ENCODE measurements at places on chromosomes 12 and 14.

DNA sequence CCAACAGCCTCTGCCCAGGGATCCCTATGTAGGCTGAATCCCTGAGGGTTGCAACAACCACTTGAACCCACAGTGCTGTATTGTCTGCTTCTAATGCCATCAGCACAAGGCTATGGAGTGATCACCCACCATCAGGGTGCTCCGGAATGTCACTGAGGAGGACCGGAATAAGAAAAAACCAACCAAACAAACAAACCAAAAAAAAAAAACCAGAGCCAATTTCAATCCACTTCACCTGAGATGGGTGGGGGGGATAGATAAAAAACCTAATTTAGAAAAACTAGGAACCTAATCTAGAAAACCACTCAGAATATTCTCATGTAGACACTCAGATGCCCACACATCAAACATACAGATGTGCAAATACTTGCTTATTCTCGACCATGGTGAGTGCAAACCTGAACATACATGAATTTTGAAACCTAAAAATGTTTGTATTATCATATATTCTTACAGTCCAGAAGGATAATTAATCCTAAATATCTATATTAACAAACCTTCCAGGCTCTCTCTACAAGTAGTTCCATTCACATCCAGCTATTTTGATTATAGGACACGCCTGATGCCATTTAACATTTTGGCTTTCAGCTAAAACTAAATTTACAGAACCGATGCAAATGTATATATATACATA lies 3.7 kb downstream of the TBX5 start:
- DNase-seq = no peak

GRCh38 chr12:90120627-90121026 lies 412.0 kb upstream of the ATP2B1 start:
- DNase-seq = no peak

- no peak for DNase-seq
Observed at GRCh38 chr12:95326445-95326844, 108.8 kb downstream of the VEZT start.

DNA sequence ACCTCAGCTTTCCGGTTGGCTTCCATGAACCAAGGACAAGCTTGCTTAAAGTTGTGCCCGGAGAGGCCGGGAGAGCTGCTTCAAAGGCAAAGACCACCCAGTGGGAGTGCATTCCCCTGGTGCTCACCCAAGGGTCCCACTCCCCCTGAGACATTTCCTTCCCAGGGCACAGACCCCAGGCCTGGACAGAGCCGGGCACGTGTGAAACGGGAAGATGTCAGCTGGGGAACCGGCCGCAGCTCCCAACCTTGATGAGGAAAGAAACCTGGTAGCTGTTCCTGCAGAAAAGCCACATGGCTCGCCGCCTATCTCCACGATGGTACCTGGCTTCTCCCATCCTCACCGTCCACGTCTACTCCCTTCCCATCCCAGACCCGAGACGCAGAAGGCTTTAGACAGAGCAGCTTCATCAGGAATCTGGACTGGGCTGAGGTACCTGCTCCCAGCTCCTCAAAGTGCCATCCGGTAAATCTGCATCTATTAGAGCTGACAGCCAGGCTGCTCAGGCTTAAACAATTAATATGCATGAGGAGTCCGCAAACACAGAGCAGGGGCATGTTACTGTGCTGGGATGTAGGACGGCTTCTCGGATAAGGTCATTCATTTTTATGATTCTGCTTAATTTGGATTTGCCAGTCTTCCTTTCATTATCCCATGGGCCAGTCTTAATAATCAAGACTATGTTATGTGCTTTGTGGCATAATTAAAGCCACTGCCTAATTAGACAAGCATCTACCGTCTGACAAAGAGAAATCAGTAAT lies 53.1 kb downstream of the GALNT9 start:
- no peak for DNase-seq

DNA sequence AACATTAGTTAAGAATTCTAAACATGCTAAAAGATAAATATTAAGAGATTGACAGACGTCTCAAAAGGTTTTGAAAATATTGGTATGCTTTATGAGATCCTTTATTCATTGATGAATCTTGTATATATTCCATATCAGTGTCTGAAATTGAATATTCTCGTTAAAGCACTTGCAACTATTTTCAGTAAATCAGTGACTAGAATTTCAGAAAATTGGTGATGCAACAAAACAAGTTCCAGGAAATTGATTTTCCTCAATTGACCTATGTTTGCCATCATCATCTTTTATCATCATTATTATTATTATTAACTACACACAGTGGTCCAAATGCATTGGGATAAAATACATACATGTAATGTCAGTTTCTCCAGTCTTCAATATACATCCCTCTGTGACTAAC lies 453.6 kb downstream of the CCER1 start:
- no peak for DNase-seq

- no peak for DNase-seq
Observed at GRCh38 chr14:60188115-60188514, 22.9 kb upstream of the DHRS7 start.

DNA sequence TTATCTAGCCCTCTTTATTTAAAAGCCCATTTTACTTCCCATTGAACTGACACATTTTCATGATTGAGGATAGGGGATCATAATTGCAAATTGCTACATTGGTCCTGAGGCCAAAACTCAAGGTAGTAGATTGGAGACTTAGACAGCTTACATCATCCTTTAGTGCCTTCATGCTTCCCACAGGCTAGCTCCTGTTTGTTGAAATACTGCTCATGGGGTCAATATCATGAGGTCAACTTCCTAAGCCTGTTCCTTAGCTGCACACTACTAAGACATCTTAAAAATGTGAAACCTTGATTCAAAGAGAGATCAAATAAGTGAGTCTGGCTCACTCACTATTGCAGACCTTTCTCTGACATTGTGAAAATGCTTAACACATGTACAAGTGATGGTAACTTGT lies 113.0 kb downstream of the TBC1D30 start:
- DNase-seq = no peak

DNA sequence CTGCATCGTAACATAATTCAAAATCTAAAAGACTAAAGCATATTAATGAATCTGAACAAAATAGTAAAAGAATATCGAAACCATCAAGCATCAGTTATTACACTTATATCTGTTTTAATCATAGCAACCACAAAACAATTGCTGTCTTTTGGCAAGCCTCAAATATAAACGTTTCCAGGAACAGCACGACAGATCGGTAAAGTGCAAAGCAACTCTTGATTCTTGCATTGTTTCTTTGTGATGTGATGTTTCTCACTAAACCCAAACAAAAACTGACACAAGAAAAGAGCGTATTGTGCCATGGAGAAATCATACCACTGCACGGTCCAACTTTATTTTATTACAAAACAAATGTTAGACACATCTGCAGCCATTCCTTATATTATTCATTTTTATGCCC lies 9.2 kb upstream of the MYF6 start:
- no peak for DNase-seq

GRCh38 chr12:40202095-40203059 lies 22.4 kb upstream of the LRRK2 start:
- DNase-seq = no peak

GRCh38 chr14:79699206-79699605 lies 512.1 kb downstream of the DIO2 start:
- no peak for DNase-seq

DNA sequence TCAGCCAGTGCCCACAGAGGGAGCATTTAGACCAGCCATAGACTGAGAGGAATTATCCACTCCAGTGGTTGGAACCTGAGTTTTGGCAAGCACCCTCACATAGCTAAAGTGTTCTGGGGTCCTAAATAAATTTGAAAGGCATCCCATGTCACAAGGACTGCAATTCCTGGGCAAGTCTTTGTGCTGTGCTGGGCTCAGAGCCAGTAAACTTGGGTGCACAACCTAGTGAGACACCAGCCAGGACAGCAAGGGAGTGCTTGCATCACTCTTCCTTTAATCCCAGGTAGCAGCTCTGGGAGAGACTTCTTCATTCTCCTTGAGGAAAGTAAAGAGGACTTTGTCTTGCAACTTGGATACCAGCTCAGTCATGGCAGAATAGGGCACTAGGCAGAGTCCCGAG lies 142.0 kb upstream of the FSCB start:
- no peak for DNase-seq

DNA sequence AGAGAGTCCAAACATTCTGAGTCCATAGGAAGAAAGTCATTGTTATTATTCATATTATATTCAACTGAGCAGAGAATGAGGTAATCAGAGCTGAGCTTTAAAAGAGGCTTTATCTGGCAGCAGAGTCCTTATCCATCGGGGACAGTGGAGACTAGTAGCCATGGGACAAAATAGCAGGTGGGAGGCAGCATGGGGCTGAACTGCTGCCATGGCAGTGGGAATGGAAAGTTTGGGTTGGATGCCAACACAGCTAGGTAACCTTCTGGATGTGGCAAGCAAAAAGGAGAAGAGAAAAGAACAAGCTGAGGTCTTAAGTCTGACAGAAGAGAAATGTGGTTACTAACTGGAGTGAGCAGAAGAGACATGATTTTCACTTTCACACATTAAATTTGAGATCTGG lies 71.0 kb upstream of the CDKN3 start:
- no peak for DNase-seq

GRCh38 chr12:98741556-98742265 lies 96.6 kb downstream of the APAF1 start:
- no peak for DNase-seq

- no peak for DNase-seq
Observed at GRCh38 chr12:51910168-51910567, 2.9 kb downstream of the ACVRL1 start.

DNA sequence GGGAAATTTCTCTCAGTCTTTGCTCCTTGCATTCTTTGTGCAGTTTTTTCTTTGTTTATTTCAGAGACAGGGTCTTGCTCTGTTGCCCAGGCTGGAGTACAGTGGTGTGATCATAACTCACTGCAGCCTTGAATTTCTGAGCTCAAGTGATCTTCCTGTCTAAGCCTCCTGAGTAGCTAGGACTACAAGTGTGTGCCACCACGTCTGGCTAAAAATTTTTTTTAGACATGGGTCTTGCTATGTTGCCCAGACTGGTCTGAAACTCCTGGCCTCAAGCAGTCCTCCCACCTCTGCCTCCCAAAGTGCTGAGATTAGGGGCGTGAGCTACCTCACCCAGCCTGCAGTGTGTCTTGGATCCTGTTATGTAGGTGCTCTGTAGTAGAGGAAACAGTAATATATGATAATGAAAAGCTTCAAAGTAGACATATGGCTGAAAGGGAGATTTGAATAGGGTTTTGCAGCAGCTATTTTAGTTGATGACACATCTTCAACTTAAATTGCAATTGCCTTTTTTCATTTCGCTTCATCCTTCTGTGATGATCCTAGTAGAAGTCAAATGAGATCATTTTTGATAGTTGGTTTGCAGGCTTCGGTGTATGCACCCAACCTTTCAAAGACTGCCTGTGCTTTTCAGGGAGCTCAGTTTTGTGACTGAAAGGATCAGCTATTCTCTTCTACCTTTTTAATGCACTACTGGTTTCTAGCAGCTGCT lies 75.4 kb downstream of the FUT8 start:
- DNase-seq = no peak

- DNase-seq = peak; percentile 67
Observed at GRCh38 chr14:77303417-77304156, 17.1 kb downstream of the POMT2 start.

GRCh38 chr14:40629144-40629543 lies 977.5 kb upstream of the LRFN5 start:
- no peak for DNase-seq

DNA sequence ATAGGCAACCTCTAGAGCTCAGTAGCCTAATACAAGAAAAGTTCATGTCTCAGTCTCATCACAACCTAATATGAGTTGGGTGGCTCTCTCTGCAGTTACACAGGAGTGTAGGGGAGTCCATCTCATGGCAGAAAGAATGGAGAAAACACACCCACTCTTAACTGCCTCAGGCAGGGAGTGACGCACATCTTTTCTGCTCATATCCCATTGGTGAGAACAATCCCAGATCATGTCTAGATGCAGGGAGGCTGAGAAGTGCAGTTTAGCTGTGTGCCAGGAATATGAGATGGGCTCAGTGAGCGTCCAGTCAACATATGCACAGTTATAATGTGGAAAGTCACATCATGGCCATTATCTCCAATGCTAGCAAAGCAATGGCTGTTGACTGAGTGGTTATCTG lies 59.3 kb upstream of the KCNA5 start:
- no peak for DNase-seq

- no peak for DNase-seq
Observed at GRCh38 chr14:61418746-61419145, 97.4 kb downstream of the PRKCH start.

GRCh38 chr12:24172031-24172772 lies 222.7 kb upstream of the SOX5 start:
- DNase-seq = no peak

GRCh38 chr12:79828924-79829323 lies 106.0 kb downstream of the PPP1R12A start:
- no peak for DNase-seq

GRCh38 chr14:81400852-81401251 lies 728 bp upstream of the STON2 start:
- peak; percentile 5 for DNase-seq

- no peak for DNase-seq
Observed at GRCh38 chr14:69776875-69777453, 10.0 kb downstream of the SRSF5 start.

GRCh38 chr12:53182903-53183302 lies 2.2 kb upstream of the CSAD start:
- no peak for DNase-seq

- no peak for DNase-seq
Observed at GRCh38 chr14:22593189-22593588, 4.2 kb upstream of the DAD1 start.

GRCh38 chr12:47882781-47883546 lies 21.8 kb downstream of the VDR start:
- no peak for DNase-seq

DNA sequence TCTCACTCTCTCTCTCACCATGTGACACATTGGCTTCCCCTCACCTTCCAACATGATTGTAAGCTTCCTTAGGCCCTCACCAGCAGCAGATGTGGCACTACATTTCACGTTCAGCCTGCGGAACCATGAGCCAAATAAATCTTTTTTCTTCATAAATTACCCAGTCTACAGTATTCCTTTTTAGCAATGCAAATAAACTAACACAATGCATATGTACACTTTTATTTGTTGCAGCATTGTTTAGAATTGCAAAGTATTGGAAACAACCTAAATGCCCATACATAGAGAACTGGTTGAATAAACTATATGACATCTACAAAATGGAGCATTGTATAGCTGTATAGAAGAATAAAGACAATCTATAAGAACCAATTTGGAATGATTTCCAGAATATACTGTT lies 487.6 kb downstream of the FUT8 start:
- DNase-seq = no peak

GRCh38 chr14:73312687-73313086 lies 75.4 kb downstream of the PAPLN start:
- no peak for DNase-seq

DNA sequence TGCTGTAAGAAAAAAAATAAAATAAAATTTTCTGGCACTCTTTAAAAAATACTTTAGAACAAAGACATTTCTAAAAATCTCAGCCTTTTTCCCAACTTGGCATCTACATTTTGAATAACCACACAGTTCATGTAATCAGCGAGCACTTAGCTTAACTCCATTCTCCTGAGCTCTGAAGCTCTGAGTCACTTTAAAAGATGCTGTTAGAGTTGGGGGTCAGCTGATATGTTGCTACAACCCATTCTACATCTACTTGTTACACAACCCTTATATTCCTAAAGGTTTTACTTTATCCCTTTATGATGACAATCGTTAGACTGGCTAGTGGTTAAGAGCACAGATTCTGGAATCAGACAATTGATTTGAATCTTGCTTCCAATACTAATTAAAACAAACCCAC lies 48.3 kb downstream of the SLC41A2 start:
- DNase-seq = no peak

- no peak for DNase-seq
Observed at GRCh38 chr14:32020882-32021281, 56.2 kb upstream of the ARHGAP5 start.

Measured in H54 (cell line).